ENCODE measurements at places on chromosomes 16 and 17.

GRCh38 chr17:78514521-78514920 lies 62.7 kb downstream of the DNAH17 start:
- no peak overlapping the region for H3K4me3 ChIP-seq
- no peaks in the 10 kb centered on the region for H3K4me1 ChIP-seq
- no peaks in the 10 kb centered on the region for H3K36me3 ChIP-seq

DNA sequence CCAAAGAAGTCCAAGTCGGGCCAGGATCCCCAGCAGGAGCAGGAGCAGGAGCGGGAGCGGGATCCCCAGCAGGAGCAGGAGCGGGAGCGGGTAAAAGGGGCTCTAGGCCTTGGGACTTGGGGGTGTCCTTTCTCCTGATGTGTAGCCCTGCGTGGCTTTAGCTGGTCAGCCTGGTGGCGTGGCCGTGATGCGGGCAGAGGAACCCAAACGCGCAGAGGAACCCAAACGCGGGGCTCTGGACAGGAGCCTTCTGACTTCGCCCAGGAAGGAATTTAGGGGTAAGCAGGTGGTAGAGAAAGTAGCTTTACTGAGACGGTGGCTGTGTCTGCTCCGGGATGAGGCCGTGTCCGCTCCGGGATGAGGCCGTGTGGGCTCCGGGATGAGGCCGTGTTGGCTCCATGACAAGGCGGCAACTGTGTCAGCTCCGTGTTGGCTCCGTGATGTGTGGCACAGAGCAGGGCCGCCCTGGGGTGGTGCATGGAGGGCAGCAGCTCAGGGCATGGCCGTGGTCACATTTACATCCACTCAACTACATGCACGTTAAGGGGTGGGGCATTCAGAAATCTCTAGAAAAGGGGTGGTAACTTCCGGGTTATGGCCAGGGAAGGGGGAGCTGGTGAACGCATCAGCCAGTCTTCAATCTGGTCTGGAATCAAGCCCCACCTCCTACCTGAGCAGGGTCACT lies 19.5 kb downstream of the ASPSCR1 start:
- H3K4me1 ChIP-seq: peaks cover 51% of the 10 kb centered on the region
- no peak for DNase-seq
- H3K36me3 ChIP-seq: peaks cover 11% of the 10 kb centered on the region
- H3K27me3 ChIP-seq: no peaks in the 10 kb centered on the region

DNA sequence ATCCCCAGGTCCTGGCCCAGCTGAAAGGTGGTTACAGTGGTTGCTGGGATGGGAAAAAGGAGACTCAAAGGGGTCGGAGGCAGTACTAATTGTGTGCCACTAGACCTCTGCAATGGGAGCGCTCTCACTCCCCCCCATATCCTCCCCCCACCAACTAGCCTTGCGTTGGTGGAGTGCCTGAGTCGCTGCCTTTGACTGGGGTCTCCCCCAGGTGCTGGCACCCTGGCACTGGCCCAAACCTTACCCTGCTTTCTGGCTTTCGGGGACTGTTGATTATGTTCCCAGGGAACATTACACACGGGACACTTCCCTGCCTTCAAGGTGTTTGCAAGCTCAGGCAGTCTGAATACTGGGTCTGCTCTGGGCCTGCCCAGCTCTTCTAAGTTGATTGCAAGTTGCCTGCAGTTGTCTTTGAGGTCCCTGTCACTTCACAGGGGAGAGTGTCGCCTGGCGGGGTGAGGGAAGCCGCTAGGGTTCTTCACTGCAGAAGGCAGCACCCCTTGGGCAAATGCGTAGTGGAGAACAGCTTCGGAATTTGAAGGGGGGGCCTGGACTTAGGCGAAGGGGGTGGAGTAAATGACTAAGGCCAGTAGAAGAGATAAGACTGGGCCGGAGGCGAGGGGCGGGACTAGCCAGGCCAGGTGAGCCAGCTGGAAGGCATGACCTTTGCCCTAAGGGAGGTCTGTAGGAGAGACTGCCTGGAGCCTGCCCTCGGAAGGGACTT lies 98.0 kb downstream of the RAB11FIP4 start:
- DNase-seq: peak; percentile 92
- H3K27me3 ChIP-seq: no peaks in the 10 kb centered on the region
- H3K36me3 ChIP-seq: no peaks in the 10 kb centered on the region
- H3K27ac ChIP-seq: peak overlapping the region; percentile 93

- no peaks in the 10 kb centered on the region for H3K36me3 ChIP-seq
- no peak overlapping the region for H3K4me3 ChIP-seq
- no peaks in the 10 kb centered on the region for H3K27me3 ChIP-seq
- no peak overlapping the region for H3K27ac ChIP-seq
- no peaks in the 10 kb centered on the region for H3K4me1 ChIP-seq
These were observed 57.4 kb downstream of the SLC47A1 start for GRCh38 chr17:19590912-19591551.

DNA sequence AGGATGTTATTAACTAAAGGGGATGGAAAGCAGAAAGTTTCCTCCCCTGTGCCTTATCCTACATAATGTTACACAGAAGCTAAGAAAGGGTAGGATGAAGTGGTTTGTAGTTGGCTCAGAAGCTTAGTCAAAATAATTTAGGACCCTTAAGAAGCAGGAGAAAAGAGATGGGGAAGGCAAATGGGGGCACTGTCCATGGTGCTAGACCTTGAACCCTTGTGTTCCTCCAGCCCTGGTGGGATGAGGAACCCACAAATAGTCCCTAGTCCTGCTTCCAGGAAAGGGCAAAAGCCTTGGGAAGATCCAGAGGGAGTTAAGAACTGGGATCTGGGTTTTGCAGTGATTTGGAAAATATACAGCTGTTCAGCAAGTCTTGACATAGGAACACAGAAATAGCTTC lies 54.5 kb downstream of the SLC5A11 start:
- H3K27ac ChIP-seq: no peak overlapping the region
- no peaks in the 10 kb centered on the region for H3K36me3 ChIP-seq
- no peaks in the 10 kb centered on the region for H3K4me1 ChIP-seq
- no peaks in the 10 kb centered on the region for H3K27me3 ChIP-seq
- no peak for DNase-seq

- DNase-seq: no peak
- no peak overlapping the region for H3K4me3 ChIP-seq
- H3K27ac ChIP-seq: no peak overlapping the region
- H3K36me3 ChIP-seq: no peaks in the 10 kb centered on the region
- no peaks in the 10 kb centered on the region for H3K27me3 ChIP-seq
These were observed 15.3 kb downstream of the CDH3 start for GRCh38 chr16:68660359-68660795.

- no peaks in the 10 kb centered on the region for H3K27me3 ChIP-seq
- no peaks in the 10 kb centered on the region for H3K36me3 ChIP-seq
- no peak overlapping the region for H3K27ac ChIP-seq
- H3K4me1 ChIP-seq: no peaks in the 10 kb centered on the region
- no peak overlapping the region for H3K4me3 ChIP-seq
These were observed 535.4 kb downstream of the CDH8 start for GRCh38 chr16:61500851-61501250.

DNA sequence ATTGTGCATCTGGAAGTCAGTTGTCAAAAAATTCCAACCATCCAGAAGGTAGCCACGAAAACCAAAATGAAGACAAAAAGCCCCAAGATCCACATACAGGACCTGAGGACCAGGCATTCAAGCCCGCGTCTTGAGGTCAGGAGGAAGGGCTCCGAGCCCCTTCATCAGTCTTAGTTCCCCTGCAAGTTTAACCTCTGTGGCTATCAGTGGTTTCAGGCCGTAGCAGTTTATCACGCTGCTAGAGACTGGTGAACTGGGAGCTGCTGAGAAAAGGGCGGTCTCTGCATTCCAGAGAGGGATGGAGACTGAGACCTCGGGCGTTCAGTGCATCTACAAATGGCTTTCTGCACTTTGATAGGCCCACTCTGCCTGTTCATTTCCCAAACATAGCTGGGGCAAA lies 70.6 kb downstream of the IRF8 start:
- H3K27me3 ChIP-seq: no peaks in the 10 kb centered on the region
- H3K36me3 ChIP-seq: no peaks in the 10 kb centered on the region
- no peak for DNase-seq
- peaks cover 16% of the 10 kb centered on the region for H3K4me1 ChIP-seq

- no peak for DNase-seq
- H3K27me3 ChIP-seq: no peaks in the 10 kb centered on the region
- peak overlapping the region; percentile 73 for H3K27ac ChIP-seq
These were observed 800 bp upstream of the NME4 start for GRCh38 chr16:396199-396598.

DNA sequence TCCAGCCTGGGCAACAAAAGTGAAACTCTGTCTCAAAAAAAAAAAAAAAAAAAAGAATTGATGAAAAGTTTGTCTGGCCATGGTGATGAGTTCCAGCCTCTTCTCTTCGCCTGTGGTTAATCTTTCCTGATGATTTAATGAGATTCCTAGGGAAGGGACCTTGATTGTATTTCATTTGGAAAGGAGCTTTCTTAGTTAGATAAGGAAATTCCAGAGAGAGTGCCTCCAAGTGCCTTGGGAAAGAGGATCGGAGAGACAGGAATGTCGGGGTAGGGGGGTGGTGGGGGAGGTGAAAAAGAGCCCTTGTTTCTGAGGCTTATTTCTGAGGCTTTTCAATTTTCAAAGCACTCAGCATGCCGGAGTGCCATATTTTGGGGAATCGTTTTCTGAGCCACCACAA lies 93.2 kb upstream of the SIAH1 start:
- H3K4me1 ChIP-seq: no peaks in the 10 kb centered on the region
- H3K4me3 ChIP-seq: no peak overlapping the region
- DNase-seq: no peak
- H3K27me3 ChIP-seq: no peaks in the 10 kb centered on the region

DNA sequence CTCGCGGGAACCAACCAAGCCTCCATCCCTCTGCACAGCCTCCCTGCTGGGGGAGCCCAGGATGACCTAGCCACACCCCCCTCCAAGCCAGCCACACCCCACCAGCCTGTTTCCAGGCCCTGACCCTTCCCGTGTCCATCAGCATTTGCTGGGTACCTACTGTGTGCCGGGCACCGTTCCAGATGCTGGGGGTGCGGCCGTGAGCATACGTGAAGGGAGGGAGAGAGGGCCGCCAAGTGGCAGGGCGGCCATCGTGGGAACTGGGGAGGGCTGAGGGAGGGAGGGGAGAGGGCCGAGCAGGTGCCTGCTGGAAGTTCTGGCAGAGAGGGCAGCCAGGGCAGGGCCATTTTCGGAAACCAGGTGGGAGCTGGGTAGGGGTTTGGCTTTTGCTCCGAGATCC lies 23.1 kb downstream of the ZFPM1 start:
- DNase-seq: no peak
- no peaks in the 10 kb centered on the region for H3K27me3 ChIP-seq
- peak overlapping the region; percentile 66 for H3K27ac ChIP-seq
- peaks cover 80% of the 10 kb centered on the region for H3K4me1 ChIP-seq
- H3K36me3 ChIP-seq: no peaks in the 10 kb centered on the region
- no peak overlapping the region for H3K4me3 ChIP-seq

DNA sequence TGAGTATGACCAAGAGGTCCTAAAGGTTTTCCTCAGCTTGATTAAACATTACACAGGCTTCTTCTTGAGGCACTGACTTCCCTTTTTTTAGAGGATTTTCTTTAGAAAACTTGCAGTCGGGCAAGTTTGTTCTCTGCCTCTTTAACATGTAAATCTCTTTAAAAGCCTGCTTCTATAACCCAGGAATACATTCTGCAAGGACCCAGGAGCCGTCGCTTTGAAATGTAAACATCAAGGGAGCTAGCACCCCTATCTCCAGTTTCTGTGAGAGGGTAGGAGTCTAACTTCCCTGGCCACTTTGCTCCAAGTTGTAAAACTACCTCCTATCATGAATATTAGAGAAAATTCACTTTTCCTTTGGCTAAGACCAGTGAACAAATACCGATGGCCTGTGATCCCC lies 201.5 kb upstream of the CPHXL start:
- H3K4me3 ChIP-seq: no peak overlapping the region
- no peaks in the 10 kb centered on the region for H3K4me1 ChIP-seq
- no peak overlapping the region for H3K27ac ChIP-seq

GRCh38 chr16:88331989-88332920 lies 50.5 kb upstream of the ZNF469 start:
- no peak overlapping the region for H3K27ac ChIP-seq
- DNase-seq: peak; percentile 36
- H3K27me3 ChIP-seq: no peaks in the 10 kb centered on the region
- no peaks in the 10 kb centered on the region for H3K36me3 ChIP-seq
- H3K4me3 ChIP-seq: no peak overlapping the region

- DNase-seq: no peak
- peaks cover 7% of the 10 kb centered on the region for H3K4me1 ChIP-seq
- no peak overlapping the region for H3K4me3 ChIP-seq
- H3K27ac ChIP-seq: no peak overlapping the region
These were observed 71.3 kb downstream of the SOX9 start for GRCh38 chr17:72191921-72192799.

DNA sequence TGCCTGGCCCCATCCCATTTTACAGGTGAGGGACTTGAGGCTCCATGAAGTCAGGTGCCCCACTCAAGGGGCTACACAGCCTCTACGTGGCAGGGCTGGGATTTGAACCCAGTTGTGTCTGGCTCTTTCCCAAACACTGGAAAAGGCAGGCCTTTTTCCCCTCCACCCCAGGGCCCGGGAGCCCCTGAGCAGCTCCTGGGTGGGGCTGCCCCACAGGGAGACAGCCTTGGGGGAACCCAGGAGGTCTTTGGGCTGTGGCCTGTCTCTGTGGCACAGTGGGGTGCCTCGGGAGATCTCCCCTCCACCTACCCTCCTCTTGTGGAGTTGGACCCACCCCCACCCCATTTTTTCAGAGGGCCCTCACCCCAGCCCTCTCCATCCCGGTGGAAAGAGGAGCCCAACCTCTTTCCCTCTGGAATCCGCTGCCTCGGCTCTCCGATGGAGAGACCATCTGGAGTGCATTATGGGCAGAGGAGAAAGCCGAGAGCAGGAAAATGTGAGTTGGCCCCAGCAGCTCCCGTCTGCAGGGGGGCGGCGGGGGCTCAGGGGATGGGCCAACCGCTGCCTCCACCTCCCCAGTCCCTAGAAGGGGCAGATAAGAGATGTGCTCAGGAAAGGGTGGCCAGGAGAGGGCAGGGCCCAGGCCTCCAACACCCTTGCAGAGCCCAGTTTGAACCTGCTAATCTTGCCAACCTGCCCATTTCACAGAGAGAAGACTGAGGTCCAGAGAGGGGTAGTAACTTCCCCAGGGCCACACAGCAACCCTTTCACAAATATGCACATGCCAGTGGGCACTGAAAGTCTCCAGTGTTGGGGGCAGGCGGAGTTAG lies 15.4 kb upstream of the TMEM92 start:
- peaks cover 13% of the 10 kb centered on the region for H3K4me1 ChIP-seq
- no peaks in the 10 kb centered on the region for H3K27me3 ChIP-seq
- peak; percentile 85 for DNase-seq

GRCh38 chr17:40158438-40159013 lies 18.2 kb downstream of the CASC3 start:
- peaks cover 33% of the 10 kb centered on the region for H3K4me1 ChIP-seq
- no peaks in the 10 kb centered on the region for H3K27me3 ChIP-seq
- no peak for DNase-seq
- no peak overlapping the region for H3K27ac ChIP-seq
- H3K4me3 ChIP-seq: no peak overlapping the region

- no peaks in the 10 kb centered on the region for H3K36me3 ChIP-seq
- no peaks in the 10 kb centered on the region for H3K4me1 ChIP-seq
- H3K27ac ChIP-seq: no peak overlapping the region
- no peaks in the 10 kb centered on the region for H3K27me3 ChIP-seq
- H3K4me3 ChIP-seq: no peak overlapping the region
These were observed 30.8 kb downstream of the EFCAB5 start for GRCh38 chr17:29972277-29972676.
